ENCODE measurements at places on chromosomes 2 and 18. TPM values are rescaled to one million over a fixed set of nuclear protein-coding genes. Genes with fewer than 3 reads are reported as not detected.

DNA sequence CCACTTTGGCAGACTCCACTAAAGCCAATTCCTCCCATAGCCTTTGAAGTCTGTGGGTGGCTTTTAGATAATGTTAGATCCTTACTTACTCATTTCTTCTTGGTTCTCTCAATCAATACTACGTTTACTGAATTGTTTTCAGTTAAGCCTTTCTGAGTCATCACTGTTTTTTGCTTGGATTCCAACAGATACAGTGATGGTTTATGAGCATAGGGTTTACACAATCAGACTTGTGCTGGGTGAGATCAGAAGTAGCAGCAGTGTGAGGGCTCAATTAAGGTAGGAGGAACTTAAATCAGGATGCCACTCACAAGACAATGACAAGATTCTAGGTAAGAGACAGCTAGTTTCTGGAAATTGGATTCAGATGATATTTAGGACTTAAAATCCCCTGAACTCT, 297.7 kb upstream of the DOK6 start:
- no peak for DNase-seq

GRCh38 chr2:80053522-80054345, 250.8 kb downstream of the LRRTM1 start:
- no peak for DNase-seq

GRCh38 chr2:85472261-85472660, 53.7 kb downstream of the SH2D6 start:
- no peak for DNase-seq

GRCh38 chr2:174376967-174377366, 18.6 kb upstream of the SCRN3 start:
- DNase-seq, result no peak

DNA sequence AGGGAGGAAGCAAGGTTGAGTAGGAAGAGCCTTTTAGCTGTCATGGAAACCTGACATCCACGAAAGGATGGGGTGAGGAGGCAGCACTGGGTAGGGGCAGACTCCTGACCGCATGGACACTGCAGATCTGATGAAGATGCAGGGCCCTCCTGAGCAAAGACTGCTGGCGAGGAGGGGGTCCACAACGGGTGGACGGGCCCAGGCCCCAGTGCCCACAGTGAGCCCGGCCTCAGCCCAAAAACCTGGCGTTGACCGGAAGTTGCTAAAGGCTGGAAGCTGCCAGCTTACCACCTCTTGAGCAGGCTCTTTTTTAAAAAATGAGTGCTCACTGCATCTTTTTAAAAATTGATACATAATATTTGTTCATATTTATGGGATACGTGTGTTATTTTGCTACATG, 247.3 kb downstream of the SH3BP4 start:
- DNase-seq, result no peak

- DNase-seq, result no peak
These were observed 513.1 kb upstream of the RAB6C start for GRCh38 chr2:129466389-129466788.

DNA sequence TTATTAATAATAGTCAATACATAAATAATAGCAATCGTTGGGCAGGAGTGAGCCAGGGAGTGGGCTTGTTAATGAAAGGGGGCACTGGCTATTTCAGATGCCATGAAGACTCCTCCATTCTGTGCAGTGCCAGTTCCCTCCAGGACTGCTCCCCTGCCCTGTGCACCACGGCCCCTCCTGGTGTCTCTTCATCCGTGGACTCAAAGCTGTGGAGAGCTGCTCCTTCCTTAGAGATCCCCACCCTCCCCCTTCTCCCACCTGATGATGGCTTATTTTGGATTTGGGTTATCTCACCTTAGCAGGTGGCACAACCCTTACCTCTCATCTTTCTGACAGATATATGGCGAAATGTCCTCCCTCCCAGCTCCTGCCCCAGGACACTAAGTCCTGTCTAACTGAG, 3.1 kb upstream of the CELF4 start:
- no peak for DNase-seq

DNA sequence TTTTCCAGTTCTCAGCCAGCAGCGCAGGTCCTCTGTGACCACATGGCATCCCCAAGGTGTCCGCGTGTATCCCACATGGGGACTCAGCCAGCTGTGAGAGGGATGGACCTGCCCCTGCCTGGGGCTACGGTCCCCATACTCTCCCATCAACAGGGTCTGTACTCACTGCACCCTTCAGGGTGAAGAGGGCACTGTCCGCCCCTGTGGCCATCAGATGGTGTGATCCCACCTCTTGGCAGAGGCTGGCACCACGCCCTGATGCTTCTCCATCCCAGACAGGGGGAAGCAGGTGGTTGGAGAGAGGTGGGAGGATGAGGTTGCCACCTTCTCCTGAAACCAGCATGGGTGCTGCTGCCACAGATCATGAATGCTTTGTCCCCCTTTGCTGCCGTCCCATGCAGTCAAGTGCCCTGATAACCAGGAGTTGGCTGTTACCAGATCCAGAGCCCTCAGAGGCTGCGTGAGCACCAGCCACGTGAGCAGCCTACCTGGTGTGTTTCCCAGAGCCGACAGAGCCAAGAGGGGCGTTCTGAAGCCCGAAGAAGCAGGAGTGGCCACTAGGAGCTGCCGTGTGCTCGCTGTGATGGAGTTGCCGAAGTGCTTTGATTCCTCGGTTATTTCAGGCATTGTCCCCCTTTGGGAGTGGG, 93.9 kb downstream of the SH3RF3 start:
- no peak for DNase-seq

GRCh38 chr2:55966401-55967118, 43.0 kb upstream of the EFEMP1 start:
- DNase-seq, result no peak

DNA sequence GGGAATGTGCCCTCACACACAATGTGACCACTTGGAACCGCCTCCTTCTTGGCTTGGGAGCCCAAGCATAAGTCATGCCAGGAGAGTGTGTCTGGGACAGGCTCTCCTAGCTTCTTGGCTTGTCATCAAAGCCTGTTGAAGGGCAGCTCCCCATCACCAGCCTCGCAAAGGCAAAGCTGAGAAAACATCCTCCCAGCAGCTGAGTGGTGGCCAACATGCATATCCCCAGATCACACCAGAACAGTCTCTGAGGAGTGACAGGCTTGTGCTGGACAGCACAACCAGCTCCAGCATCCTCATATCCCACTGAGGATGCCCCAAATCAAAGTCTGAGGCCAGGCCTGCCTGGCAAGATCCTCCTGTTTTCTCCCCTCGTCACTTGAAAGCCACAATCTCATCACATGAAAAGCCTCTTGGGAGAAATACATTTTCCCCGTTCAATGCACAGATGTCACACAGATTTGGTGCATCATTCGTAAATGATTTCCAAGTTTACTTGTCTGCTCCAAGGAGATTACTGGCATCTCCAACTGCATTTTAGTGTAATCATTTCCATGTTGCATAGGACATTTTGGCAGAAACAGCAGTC, 269.3 kb downstream of the TTC32 start:
- DNase-seq, result no peak

DNA sequence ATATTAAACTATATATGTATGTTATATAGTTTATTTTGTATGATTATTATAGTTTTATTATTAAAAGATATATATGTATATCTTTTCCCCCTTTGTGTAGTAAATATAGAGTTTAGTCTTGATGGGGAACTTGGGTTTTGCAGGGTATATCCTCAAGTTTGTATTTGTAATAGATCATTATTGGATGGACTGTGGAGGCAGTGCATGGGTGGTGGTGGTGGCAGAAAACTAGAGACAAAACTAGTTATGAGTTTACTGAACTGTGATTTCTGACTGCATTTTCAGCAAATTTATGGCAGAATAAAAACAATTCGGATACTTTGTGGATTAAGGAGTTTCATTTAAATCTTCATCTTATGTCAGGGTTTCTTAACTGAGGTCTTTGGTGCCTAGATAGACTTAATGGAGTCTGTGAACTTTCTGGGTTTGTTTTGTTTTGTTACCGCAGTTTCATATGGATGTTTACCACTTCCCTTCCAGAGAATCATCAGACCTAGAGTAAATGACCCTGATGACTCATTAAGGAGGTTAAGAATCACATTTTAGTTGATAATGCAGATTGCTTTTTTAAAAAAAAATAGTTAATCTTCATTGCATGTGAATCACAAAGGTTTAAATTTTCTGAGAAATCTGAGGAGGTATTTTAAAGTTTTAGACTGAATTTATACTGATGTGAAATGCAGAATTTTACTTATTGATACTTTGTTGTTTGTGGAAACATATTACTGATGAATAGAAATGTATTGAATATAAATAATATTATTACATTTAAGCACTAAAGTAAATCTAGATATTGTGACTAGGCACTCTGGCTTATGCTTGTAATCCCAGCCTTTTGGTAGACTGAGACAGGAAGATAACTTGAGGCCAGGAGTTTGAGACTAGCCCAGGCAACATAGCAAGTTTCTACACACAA, 14.5 kb downstream of the EPC2 start:
- no peak for DNase-seq

- DNase-seq, result no peak
These were observed 25.0 kb downstream of the FN1 start for GRCh38 chr2:215410932-215411285.

DNA sequence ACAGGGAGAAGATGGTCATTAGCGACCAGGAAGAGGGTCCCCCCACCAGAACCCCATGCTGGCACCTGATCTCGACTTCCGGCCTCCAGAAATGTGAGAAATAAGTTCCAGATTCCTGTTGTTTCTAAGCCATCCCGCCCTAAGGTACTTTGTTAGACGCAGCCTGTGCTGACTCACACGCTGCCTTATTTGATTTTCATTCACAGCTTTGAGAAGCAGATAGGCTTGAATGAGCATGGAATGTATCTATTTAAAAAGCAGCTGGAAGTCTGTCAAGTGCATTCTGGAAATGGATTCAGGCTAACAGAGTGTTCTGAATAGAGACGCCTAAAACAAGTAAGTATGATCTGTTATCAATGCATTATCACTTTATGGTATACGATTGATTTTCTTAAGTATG, 8.3 kb upstream of the IL1R2 start:
- no peak for DNase-seq

DNA sequence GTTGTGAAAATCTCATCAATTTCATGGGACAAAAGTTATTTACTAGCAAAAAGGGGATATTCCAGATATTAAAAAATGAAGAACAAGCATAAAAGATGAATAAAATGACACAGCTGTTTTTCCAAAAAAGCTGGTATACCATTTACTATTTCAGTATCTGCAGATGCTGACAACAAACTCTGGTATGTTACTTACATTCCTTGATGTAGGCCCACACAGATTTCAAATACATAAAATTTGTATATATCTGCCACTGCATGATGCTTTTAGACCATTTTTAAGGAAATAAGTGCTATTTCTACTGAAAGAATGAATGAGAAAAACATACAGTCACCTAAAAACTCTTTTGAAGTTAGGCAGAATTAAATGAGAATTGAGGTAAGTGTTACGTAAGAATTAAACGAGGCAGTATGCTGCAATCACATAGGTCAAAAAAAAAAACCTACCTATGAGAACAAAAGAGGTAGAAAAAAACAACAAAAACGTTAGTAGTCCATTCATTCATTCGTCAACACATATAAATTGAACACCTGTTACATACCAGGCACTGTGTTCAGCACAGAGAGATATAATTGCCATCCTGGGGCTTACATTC, 32.5 kb downstream of the ARL5A start:
- no peak for DNase-seq

GRCh38 chr18:60543646-60544045, 171.1 kb upstream of the MC4R start:
- no peak for DNase-seq

- no peak for DNase-seq
These were observed 1603.1 kb upstream of the CELF4 start for GRCh38 chr18:39168723-39169122.

DNA sequence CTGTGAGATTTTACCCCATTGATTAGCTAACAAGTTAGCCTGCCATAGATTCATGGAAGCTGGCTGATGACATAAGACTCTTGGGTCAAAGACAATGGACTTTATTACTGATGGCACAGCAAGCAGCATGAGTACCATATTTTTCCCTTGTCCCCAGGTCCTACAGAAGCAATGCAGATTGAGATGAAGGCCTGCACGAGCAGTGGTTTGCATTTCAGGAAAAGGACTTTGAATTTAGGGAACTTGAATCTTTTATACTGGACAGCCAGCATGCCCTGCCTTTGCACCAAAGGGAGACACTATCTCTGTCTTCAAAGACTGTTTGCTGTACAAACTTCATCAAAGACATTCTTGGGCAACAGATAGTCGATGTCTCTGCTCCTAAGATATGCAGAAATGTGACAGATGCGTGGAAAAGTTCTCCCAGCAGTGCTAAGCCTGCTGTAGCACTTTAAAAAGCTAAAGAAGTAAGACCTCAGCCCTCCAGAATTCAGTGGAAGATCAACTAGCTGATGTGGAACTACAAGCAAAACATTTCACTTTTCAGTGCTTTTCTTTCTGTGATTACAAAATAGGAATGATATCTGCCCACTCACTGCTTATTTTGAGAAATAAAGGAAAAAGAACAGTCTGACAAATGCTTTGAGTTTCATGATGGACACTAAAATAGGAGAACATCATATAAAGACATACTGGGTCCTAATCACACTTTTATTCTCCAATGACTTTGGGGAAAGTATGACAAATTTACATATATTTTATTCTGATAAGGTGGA, 44.4 kb upstream of the TANK start:
- no peak for DNase-seq

DNA sequence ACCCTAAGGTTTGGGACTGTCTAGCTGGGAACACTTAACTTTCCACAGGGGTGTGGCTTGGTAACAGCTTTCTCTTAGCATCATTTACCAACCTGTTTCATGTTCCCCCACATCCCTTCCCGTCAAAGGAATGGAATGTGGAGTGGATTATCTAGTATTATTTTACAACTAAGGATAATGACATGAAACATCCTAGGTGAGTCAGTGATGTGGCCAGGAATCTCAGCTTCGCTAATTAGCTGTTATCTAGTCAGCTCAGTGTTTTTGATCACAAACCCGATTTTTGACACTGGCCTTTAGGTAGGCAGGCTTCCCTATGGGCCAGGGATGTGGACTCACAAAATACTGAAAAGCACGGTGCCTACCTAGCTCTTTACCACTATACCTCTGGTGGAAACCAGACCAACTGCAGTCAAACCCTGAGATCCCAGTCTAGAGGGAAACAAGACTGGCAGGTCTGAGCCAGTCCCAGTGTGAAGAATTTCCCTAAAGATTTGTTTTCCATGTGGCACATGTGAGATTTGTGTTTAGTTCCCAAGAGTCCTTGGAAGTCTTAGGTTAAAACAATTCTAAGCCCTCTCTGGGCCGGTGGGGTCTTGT, 2.8 kb upstream of the NRP2 start:
- no peak for DNase-seq

- DNase-seq, result no peak
These were observed 48.0 kb downstream of the ZNF407 start for GRCh38 chr18:74645679-74646078.

GRCh38 chr2:72363406-72363805, 215.7 kb upstream of the CYP26B1 start:
- DNase-seq, result no peak

The DYSF gene
- total RNA-seq, result 3.6 TPM

The KIAA2012 gene
- not detected for total RNA-seq

The MREG gene
- total RNA-seq, result 25.4 TPM

The GAL3ST2 gene
- 0.16 TPM for total RNA-seq

The TWIST2 gene
- total RNA-seq, result not detected

The IL18R1 gene
- total RNA-seq, result 17.6 TPM

The PIK3C3 gene
- 50.7 TPM for total RNA-seq

The SIGLEC15 gene
- not detected for total RNA-seq

The ERFE gene
- total RNA-seq, result not detected

The VPS4B gene
- 61.9 TPM for total RNA-seq

The REG3A gene
- total RNA-seq, result not detected

The C2orf92 gene
- total RNA-seq, result 4.6 TPM

The EIF2AK3 gene
- total RNA-seq, result 15.0 TPM

The FSIP2 gene
- not detected for total RNA-seq
